ENCODE measurements at places on chromosomes 2 and 18.

DNA sequence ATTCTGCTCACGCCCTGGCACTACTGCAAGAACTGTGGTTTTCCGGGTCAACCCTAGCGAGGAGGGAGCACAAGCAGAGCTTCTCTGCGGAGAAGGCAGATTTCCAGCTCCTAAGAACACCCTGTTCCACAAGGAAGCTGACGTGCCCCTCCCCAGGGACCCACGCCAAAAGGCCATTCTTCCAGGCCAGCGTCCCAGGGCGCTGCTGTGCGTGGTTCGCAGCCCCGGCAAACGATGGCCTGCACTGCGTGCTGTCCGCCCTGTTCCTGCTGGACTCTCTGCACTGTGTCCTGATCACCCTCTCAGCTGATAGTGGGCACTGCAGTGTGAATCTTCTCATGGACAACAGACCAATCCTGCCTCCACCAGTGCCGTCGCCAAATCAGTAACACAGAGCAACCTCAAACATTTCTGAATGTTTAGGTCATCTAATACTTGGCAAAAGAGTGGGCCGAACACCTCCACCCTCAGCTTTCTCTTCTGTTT is 49.1 kb downstream of the ADI1 start:
- DNase-seq, result no peak

DNA sequence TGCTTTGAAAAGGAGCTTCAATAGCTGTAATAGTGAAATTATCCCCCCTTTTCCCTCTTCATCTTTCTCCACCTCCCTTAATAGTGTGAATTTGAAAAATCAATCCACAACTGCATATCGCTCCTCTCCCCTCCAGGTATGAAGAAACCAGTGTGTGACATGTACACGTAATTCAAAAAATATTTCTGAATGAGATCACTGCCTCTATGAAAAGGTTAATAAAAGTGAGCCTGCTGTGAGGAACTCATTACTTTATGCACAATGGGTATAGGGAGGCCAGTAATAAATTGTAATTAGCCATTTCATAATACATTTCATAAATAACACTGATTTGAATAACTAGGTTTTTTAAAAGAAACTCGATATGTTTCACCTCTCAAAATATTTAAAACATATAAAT is 209.0 kb upstream of the KYNU start:
- no peak for DNase-seq

DNA sequence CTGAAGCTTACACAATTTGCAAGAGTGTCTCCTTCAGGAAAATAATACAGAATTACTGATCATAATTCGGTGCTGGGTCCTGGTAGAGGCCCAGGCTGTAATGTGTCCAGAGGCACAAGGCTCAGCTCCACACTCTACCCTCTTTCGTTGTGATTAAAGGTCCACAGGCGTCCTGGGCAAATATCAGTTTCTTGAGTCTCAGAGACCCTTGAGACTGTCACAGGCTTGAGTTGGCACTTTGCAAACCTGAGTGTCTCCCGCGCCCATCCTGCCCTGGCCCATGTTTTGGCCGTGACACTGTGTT is 46.9 kb upstream of the SMAD7 start:
- DNase-seq, result no peak

GRCh38 chr2:201937343-201937742 is 96.3 kb upstream of the FZD7 start:
- no peak for DNase-seq

DNA sequence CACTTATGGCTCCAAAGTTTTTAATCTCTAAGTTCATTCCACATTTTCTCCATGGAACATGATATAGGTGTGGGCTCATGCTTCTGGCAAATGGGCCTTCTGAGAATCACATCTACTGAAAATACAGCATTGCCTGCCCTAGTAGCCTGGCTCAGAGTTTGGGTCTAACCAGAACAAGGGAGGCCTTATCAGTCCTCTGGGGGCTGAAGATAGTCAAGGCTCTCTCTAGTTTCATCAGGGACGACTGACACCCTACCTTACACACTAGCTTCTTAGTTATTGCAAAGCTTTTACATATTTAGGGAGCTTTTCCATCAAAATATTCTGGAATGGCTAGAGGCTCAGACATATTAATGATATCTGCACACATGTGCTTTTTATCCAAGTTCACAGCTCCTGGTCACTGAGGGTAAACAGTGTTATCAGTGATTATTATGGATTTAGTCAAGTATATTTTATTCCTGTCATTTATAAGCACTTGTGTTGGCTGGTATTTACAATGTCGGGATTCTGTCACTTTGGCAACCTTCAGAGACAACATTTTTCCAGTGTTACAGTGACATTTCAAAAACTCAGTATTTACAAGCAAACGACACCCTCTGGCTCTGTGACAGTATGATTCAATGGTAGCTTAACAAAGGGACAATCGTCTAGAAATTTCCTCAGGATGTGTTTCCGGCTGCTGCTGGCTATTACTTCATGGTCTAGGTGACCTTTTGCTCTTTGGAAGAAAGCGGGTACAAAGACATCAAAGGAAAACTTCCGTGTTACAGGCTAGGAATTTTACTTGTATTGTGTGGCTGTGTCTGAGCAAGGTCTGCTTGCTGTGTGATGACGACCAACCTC is 200.6 kb downstream of the TCF4 start:
- DNase-seq, result no peak

GRCh38 chr2:237638176-237638575 is 10.8 kb downstream of the LRRFIP1 start:
- DNase-seq, result no peak

GRCh38 chr2:58553937-58554336 is 312.8 kb upstream of the FANCL start:
- no peak for DNase-seq

- DNase-seq, result no peak
Measured at GRCh38 chr2:200617156-200618053, 31.6 kb downstream of the AOX1 start.

DNA sequence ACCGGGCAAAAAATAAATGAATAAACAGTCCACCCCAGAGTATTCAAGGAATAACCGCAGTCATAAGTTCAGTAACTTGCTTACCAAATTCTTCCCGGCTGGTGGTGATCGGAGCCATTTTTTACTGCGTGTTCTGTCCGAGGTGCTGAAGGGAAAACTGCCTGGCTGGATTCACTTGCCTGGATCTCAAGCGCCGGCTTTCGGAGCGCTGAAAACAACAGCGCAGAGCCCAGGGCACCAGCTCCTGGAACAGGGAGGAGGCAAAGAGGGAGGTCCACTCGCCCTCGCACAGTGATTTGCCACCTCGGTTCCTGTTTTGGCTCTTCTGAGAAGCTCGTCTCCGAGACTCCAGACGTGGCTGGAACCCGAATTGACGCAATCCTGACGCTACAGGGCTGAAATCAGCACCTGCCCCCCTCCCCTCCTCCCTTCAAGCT is at the start of gene SYT4:
Gene SYT4, minus strand, starts transcription at position 327 of the 437 bp plus-strand sequence. Its CDS starts 209 bp downstream, at position 118.
- peak; percentile 48 for DNase-seq

GRCh38 chr18:54192900-54193299 is 31.6 kb downstream of the MBD2 start:
- DNase-seq, result peak; percentile 15

DNA sequence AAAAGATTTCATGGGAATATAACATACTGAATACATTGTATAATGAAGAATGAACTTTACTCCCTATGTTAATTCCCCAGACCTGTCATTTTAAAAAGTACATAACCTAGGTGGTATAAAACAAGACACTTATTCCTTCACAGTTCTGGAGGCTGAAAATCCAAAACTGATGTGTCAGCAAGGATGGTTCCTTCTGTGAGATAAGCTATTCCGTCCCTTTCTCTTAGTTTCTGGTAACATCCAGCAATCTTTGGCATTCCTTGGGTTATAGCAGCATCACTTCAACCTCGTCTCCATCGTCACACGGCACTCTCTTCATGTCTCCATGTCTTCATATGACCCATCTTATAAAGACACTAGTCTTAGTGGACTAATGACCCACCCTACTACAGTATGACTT is 93.9 kb downstream of the ASXL2 start:
- DNase-seq, result no peak

DNA sequence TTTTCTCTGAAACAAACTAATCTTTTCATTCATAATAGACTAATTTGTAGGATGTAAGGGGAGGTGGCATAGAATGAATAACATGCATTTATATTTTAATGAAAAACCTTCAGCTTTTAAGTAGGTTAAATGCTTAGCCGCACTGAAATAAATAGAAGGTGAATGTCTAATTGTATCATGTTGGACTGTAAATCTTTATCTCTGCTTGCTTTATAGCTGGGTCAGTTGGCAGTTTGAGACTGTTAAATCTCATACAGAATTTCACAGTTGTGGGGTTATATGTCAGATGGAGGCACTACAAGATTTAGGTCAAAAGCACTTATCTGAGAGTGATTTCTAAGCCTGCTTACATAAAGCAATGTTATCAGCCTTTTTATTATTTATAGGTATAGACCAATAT is 174.7 kb upstream of the SIX3 start:
- no peak for DNase-seq

DNA sequence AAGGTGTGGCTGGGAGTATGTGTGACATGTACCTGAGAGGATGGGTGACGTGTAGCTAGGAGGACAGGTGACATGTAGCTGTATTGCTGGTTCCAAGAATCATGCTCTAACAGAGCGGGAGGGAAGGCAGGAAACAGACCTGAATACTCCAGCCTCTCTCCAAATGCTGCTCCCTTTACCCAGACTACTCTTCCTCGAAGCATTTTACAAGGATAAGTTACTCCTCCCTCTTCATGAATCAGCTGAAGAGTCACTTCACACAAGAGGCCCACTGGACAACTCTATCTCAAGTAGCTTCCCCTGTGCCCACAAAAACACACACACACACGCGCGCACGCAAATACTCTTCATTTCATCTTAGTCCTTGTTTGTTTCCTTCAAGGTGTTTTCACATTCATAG is 52.6 kb upstream of the KIDINS220 start:
- DNase-seq, result no peak

- DNase-seq, result no peak
Measured at GRCh38 chr2:10599921-10600320, 89.9 kb downstream of the NOL10 start.

- no peak for DNase-seq
Measured at GRCh38 chr2:12300019-12300602, 416.6 kb upstream of the TRIB2 start.

GRCh38 chr2:27446057-27446456 is 3.9 kb downstream of the KRTCAP3 start:
- no peak for DNase-seq

- DNase-seq, result no peak
Measured at GRCh38 chr2:181781078-181781786, 100.9 kb upstream of the NEUROD1 start.

- no peak for DNase-seq
Measured at GRCh38 chr2:240217431-240218301, 77.2 kb upstream of the OTOS start.

- DNase-seq, result no peak
Measured at GRCh38 chr2:122528958-122529705, 773.7 kb downstream of the TSN start.

- no peak for DNase-seq
Measured at GRCh38 chr2:5231287-5231686, 460.9 kb upstream of the SOX11 start.

- no peak for DNase-seq
Measured at GRCh38 chr18:47248115-47248603, 3.3 kb downstream of the SKOR2 start.

- DNase-seq, result no peak
Measured at GRCh38 chr2:238299803-238300202, 11.4 kb upstream of the PER2 start.

DNA sequence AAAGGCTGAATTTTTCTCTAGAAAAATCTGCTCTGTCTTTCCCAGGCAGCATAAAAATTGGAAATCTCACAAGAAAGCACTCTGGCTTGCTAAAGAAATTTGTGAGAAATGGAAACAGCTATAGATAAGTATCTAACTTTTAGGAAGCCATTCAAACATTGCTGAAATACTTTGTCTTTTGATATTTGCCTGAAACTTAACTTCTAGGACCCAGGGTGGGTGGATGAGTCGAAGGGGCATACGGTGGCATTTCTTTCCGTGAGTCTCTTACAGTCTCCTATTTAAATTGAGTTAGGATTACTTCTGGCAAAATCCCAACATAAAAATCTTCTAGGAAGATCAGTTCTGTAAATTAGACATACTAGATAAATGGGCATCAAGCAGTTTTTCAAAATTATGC is 532 bp upstream of the COL3A1 start:
- DNase-seq, result no peak

GRCh38 chr18:57148263-57148662 is 1.4 kb downstream of the BOD1L2 start:
- no peak for DNase-seq

DNA sequence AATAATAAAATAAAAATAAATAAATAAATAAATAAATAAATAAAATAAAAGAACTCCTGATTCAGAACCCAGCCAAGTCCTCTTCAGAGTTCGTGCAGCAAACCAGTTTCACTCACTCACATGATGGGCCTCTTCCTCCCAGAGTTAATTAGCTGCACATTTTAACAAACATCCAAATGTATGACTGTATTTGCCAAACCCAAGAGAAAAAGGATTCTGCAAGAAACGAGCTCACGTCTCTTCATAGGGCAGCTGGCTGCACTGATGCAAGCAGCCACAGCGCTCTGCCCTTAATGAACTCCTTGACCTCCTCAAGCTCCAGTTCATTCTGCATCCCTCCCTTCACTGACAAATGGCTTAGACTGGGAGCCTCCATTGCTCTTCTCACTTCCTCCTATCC is 55.1 kb downstream of the MREG start:
- peak; percentile 85 for DNase-seq

DNA sequence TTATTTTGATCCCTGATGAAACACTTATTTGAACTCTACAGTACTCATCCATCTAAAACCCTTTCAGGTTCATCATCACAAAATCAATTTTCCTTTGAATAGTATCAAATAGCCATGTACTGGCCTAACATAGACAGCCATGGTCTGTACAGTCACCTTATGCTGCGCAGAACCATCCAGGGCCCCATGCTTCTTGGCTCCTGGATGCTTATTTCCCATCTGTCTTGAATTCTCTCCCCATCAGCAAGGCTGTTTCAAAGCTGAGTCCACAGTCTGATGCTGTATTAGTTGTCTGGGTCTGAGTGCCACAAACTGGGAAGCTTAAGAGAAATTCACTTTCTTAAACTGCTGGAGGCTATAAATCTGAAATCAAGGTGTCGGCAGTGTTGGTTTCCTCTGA is 290.2 kb downstream of the OSR1 start:
- DNase-seq, result no peak

- no peak for DNase-seq
Measured at GRCh38 chr18:13147130-13147529, 71.4 kb upstream of the LDLRAD4 start.
